ENCODE measurements at places on chromosomes 11 and 22. TPM values are rescaled to one million over a fixed set of nuclear protein-coding genes. Genes with fewer than 3 reads are reported as not detected.

The USP2 gene
- 0.43 TPM for total RNA-seq

The TEX12 gene
- 0.92 TPM for total RNA-seq

DNA sequence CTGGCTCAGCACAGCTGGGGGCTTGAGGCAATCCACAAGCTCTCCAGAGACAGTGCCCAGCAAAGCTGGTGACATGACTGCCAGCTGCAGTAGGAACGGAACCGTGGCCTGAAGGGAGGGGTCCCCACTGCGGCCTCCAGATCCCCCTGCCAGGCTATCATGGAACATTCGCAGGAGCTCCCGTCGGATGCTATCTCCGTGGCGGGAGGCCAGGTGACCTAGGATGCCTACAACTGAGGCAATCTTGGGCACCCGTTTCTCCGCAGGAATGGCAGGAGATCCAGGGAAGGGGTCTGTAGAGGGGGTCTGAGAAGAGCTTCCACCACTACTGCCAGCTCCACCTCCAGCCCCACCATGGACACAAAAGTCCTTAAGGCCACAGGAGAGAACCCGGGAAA, 2.6 kb upstream of the GANAB start:
- DNase-seq = no peak

GRCh38 chr22:41831383-41831782, 1.5 kb upstream of the SREBF2 start:
- no peak for DNase-seq

- no peak for DNase-seq
These were observed 103.2 kb downstream of the GRIA4 start for GRCh38 chr11:105713106-105713505.

GRCh38 chr22:48171271-48171691, 1408.8 kb downstream of the TBC1D22A start:
- no peak for DNase-seq

DNA sequence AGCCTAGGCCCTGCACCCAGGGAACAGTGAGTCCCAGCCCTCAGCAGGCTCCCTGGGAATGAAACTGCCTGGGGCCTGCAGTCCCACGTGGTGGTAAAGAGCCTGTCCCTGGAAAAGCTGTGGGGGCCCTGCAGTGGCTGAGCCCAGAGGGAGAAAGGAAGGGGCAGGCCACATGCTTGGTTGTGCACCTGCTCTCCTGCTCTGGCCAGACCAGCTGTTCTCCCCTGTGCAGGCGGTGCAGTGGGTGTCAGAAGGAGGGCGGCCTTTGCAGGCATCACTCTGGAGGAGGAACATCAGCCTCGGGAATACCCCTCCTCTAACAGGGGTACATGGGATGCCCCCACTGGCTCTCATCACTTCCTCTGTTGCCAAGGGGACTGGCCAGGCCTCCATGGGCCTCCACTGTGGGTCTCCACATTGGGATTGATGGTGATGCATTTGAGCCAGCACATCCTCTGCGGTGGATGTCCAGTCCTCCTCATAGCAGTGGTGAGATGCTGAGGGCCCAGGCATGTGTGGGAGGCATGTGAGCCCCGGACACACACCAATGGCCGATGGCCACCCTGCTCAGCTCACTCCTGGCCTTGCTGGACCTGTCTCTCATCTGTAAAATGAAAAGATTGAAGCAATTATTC, 690.4 kb downstream of the BRD1 start:
- no peak for DNase-seq

All from naive thymus-derived CD4-positive, alpha-beta T cell (primary cell).